Foreskin keratinocyte (primary cell): ENCODE measurements at places on chromosomes 16 and 17. TPM values are rescaled to one million over a fixed set of nuclear protein-coding genes. Genes with fewer than 3 reads are reported as not detected.

DNA sequence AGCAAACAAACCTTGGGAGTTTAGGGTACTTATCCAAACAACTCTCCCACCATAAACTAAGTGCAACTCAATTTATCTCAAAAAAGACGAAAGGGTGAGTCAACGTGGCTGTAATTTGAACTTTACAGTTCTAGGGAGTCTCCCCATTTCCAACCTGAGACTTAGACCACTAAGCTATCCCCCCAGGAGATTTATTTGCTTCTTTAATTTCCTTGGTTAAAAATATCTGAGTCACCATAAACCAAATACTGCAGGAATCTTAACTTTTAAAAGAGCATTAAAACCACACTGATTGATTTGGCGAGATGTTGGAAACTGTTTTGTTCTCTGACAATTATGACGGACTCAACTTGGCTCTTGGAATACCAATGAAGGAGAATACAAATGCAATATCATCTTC, 299.3 kb upstream of the SOX9 start:
- DNase-seq: no peak

DNA sequence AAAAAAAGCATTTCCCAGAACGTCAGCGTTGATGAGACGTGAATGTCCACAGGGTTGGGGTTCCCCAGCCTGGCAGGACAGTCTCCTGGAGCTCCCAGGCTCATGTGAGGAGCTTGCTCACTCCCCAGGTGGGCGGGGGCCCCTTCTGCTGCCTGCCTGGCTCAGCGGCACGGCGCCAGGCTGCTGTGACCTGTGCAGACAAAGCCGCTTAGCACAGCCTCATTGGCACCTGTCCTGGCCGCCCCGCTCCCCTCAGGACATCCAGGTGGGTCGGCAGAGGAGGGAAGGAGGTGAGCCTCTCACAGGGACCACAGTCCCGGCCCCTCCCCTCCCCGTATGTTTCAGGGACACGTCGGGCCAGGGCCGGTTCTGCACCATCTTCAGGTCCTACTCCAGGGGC, 12.9 kb upstream of the WFIKKN1 start:
- DNase-seq: no peak

DNA sequence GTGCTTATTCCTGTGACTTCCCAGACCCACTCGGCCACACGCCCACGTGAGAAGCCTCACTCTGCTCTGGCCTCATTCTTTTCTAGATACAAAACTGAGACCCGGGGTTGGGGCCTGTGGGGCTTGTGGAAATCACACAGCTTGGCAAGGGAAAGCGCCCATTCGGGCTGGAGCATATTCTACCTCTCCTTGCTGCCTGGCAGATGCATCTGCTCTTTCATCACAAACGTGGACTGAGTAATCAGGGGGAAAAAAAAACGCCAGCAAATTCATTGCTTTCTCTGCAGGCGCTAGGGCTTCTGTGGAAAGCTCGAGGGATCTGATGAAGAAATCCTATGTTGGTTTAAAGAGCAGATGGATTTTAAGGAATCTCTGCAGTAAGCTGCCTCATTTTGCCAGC, 44.4 kb downstream of the DNAH9 start:
- DNase-seq: no peak

SPEM2 gene
- not detected in 2 replicates for total RNA-seq
